Stimulated activated CD4-positive, alpha-beta T cell treated with anti-CD3 and anti-CD28 coated beads, Interleukin-1b, Interleukin-23, amount 100 ng/mL, for 1 hour (primary cell): ENCODE measurements at places on chromosomes 3 and 15.

DNA sequence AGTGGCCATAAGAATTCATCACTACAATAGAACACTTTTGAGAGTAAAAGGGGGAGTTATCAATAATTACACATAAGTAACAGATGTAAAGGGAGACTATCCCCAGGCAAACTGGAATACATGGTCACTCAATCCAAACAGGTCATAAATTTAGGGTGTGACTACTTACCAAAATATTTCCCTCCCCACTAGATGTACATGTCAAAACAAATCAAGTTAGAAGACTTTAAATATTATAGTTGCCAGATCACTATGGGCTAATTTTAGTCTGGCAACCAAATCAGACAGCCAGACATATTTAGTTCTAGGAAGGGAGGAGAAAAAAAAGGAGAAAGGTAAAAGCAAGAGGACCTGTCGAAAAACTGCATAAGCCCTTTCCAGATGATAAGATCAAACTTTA, 23.1 kb downstream of the SLC24A5 start:
- no peak for DNase-seq

- no peak for DNase-seq
Measured at GRCh38 chr3:157064402-157064801, 95.5 kb downstream of the CCNL1 start.

DNA sequence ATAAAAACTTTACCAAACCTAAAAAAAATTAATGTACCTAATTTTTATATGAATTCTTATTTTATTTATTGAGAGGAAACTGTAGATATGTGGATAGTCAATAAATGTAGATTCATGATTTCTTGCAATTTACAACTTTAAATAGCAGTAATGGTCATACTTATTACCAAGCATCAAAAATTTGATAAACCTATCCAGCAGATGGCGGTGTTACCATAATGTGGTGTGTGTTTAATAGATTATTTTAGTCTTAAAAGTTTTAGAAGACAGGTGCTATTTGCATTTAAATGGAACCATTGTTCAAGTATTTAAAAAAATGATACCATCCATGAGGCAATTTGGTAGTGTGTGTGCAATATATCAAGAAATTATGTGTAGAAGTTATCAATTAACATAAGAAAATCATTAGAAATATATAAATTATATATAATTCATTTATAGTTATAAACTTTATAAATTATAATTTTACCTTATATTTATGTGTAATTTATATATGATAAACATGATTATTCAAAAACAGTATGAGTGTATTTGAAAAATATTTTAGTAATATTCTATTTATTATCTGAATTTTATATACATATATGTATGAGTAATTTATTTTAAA, 176.0 kb upstream of the BCHE start:
- no peak for DNase-seq

DNA sequence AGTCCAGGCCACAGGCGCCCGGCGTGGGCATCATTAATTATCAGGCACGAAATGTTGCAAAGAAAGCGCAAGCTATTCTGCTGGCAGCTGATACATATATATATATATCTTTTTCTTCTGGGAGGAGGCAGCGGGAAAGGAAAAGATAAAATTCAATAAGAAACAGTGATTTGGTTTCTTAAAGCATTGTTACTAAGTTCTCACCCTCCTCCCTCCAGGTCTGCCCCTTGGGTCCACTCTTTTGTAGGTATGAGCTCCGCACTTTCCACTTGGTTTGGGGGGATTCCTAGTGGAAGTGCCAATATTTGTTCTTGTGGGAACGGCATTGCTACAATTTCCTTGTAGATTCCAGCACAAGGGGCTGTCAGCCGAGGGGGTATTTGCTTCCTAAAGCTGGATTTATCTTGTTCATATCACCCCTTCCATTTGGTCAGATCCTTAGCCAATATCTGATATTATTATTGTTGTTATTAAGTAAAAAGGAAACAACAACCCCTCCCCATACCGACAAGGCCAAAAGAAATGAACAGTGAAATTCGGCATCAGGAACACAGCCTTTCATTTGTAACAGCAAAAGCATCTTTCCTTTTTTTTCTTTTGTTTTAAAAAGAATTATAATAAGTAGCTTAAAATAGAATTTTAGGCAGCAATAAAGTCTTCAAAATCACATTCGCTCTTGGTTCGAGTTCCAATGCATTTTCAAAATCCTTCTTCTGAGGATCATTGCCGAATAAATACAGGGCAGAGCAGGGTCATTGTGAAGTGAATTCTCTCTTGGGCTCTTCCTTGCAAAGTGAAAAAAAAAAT, 15.6 kb downstream of the ZIC1 start:
- DNase-seq, result no peak

DNA sequence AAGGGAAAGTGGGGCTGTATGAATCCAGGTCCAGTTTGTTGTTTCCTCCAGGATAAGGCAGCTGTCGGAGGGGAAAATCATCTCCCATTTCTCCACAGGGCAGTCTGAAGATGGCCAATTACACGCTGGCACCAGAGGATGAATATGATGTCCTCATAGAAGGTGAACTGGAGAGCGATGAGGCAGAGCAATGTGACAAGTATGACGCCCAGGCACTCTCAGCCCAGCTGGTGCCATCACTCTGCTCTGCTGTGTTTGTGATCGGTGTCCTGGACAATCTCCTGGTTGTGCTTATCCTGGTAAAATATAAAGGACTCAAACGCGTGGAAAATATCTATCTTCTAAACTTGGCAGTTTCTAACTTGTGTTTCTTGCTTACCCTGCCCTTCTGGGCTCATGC, 911 bp downstream of the CCRL2 start:
- no peak for DNase-seq

DNA sequence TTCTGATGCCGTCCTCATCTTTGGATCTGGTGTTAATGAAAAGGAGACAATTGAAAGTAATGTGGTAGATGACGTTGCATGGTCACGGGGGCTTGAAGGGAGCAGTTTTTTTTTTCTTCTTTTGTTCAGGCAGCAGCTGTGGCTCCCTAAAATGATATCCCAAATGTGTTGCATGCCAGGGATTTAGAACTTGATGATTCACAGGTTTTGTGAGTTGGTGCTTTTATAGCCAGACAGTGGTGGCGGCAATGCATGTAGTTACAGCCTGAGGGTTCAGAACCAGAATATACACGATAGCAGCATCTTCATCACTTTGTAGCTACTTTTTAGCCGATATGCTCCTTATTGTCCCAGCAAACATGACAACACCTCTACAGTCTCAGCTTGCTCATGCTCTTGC, 133.4 kb downstream of the CHST2 start:
- DNase-seq, result no peak

DNA sequence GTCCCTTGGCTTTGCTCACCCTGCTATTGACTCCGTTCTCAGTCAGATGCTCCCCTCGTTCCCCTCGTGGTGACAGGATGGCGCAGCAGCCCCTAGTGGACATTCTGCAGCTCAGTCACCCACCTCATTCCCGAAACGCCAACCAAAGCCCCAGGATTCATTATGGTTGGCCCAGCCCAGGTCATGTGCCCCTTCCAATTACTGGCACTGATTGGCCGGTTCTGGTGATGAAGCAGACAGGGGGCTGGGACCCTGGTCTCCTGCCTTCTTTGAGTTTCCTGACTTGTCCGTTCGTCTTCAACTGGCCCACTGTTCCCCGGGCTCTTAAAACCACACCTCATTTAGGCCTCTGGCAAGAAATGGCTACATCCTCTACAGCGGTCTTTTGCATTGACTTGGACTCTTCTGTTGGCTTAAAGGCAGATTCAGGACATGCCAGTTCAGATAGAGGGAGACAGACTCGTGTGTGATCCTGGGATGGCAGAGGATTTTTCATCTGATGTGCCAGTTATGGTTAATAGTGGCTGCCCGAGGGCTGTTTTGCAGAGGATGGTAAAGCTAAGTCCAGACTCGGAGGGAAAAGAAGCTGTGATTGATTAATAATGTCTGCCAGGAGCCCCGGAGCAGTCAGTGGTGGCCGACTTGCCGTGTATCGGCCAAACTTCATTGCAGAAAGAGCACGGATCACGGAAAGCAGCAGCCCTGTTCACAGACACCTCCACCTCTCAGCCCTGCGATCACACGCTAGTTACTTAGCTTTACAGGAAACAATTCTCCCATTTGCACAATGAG, 37.8 kb downstream of the LSM3 start:
- no peak for DNase-seq

DNA sequence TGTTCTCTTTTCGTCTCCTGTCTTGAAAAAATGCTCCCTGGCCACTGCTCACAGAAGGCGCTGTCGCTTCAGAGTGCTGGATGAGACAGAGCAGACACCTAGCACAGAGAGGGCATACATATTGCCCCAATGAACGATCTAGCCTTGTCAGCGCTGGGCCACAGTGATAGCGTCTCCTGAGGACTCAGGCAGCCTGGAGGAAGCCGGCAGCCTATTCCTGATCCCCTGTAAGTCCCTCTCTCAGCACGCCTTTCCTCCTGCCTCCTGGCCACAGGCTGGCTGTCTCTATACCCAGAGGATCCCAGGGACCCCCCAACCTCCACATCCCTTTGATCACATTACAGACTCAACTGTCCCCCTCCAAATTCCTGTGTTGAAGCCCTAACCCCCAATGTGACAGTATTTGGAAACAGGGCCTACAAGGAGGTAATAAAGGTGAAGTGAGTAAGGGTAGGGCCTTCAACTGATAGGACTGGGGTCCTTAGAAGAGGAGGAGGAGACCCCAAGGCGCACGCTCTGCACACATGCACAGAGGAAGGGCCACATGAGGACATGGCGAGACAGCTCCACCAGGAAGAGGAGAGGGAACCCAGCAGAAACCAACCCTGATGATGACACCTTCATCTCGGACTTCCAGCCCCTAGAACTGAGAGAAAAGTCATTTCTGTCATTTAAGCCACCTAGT, 7.5 kb downstream of the PLA2G4F start:
- no peak for DNase-seq

- no peak for DNase-seq
Measured at GRCh38 chr3:29337565-29337964, 56.7 kb downstream of the RBMS3 start.

DNA sequence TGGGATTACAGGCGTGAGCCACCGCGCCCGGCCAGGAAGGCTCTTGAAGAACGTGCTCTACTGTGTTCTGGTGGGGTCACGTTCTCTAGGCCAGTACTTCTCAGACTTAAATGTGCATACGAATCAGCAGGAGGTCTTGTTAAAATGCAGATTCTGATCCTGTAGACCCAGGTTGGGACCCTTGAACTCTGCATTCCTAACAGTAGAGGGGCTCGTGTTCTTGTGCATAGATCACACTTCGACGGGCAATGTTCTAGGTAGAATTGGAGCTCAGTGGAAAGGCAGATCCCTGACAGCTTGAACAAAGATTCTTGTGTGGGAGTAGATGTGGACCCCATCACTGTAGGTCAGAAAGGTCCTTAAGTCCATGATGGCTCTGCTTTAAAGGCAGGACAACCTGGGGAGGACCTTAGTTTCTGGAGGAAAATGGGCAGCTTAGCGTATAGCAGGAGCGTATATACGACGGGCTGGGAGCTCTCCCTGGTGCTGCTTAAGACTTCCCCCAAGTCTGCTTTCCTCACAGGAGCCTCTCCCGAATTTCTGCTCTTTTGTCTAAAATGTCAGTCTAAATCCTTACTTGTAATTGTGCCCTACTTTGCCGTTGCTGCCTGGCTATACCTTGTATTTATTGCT, 16.9 kb upstream of the FAM81A start:
- DNase-seq, result no peak

DNA sequence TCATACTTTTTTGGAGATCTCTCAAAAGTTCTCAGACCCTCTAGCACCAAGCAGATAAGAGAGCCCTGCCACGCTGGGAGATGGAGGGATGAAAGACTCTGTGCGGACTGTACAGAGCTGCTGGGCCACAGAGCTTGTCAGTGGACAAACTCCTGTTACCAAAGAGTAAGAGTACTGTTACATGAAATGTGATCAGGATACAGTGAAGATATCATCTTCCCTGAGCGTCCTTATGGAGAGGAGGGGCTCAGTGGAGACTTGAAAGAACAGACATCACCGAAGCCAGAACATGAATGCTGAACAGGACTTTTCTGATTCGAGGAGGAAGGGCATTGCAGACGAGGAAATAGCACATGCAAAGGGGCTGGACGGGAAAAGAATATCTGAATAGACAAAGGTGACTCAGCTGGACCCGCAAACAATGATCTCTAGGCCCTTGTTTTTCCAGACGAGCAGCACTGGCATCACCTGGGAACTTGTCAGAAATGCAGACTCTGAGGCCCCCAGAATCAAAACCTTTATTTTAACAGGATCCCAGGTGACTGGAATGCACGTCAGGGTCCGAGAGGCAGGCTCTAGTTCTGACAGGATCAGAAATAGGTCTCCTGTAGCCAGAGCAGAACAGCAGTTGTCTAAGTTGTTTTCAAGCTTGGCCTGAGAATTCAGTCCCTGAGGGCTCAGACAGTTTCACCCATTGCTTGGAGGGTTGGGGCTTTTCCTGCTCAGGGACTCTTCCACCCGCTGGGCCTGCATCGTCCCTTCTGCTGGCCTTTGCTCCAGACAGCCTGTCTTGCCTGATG, 277.9 kb downstream of the RPLP1 start:
- no peak for DNase-seq

DNA sequence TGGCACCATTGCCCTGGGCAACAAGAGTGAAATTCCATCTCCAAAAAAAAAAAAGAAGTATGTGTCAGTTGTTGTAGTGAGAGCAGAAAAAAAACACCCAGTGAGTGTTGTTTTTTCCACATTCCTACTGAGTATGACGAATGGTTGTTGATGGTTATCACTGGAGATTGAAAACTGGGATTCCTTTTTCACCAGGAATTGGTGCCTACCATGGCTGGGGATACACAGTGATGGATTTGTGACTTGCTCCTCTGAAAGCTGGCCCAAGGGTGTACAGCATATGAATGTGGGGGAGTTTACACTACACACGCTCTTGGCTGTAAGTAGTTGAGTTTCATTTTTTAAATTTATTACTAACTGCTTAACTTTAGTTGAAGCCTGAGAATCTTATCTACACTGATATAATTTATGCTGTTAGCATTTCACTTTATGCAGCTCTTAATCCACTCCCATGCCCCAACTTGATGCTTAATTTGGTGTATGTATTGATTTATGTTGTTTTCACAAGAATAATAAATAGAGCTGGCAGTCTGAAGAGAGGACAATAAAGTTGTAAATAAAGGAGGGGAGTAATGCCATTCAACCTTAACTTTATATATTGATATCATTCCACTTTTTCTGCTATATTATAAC, 56.0 kb upstream of the MME start:
- DNase-seq, result no peak

DNA sequence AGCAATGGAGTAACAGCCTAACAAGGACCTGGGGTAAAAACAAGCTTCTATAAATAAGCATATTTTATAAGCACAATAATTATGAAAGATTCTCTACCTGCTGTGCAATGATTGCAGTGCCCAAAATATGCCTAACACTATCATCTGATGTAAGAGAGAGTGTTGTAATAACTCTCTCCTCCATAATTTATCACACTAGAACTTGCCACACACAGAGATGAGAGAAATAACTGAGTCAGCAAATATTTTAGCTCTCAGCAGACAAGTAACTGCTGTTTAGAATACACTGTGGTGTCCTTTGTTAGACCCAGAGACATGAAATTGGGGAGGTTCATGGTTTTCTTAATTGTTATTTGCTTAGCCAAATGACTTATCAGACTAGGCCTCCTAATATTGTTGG, 105.3 kb upstream of the ACP3 start:
- DNase-seq, result no peak

- no peak for DNase-seq
Measured at GRCh38 chr3:156761007-156761406, 65.1 kb upstream of the LEKR1 start.
